HFF-Myc (cell line): ENCODE measurements at places on chromosomes 11 and 22.

DNA sequence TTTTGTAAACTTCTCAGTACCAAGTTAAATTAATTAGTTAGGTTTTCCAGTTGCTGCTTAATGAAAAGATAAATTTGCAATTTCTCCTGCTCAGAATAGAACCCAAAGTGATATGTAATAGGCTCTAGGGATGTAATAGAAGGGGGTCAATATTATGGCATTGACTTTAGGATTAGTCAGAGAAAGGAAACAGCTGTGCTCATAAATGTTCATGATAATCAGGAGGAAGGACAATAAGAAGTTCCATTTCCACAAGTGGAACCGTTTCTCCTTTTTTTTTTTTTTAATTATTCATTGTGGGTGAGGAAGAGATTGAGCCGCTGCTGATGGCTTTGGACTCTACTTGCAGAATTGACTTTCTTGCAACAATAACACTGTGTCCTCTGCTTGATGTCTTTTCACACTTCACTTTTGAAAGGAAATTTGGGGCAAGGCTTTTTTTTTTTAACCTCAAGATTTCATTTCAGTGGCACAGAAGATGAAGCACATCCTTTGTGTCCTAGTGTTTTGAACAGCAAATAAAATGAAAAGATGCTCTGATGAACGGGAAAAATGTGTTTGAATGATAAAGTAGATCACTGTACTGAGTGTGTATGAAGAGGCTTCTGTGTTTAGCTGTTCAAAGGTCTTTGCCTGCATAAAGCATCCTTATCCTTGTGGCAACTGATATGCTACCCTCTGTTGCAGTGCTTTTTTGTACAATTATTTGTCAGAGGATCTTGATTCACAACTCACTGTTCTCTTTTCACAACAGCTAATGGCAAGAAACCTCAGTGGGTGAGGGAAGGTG, 62.4 kb downstream of the GAS2 start:
- no peak for DNase-seq

DNA sequence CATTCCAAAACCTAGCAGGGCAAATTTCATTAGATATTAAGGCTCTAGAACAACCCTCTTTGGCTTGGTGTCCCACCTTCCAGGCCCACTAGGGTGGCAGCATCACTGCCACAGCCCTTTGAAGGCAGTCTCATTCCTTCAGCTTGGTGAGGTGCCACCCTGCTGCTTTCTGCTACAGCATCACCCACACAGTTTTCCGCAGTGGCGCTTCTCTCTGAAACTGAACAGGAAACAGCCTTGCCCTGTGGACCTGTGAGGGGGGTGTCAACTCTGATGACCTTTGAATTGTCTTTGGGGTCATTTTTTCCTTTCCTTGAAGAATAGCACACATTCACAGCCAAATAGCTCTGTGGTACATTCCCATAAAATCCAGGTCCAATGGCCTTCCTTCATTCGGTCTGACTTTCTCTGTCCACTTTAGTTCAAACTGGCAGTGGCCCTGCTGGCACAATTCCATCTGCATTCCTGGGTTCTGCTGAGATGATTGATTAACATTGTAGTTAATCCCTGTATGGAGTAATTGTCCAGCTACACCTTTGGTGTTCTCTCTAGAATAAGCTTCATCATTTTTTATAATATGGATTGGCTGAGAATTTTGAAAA, 251.9 kb upstream of the FAT3 start:
- no peak for DNase-seq

- no peak for DNase-seq
These were observed 78.6 kb upstream of the B3GNT6 start for GRCh38 chr11:76955459-76956114.

DNA sequence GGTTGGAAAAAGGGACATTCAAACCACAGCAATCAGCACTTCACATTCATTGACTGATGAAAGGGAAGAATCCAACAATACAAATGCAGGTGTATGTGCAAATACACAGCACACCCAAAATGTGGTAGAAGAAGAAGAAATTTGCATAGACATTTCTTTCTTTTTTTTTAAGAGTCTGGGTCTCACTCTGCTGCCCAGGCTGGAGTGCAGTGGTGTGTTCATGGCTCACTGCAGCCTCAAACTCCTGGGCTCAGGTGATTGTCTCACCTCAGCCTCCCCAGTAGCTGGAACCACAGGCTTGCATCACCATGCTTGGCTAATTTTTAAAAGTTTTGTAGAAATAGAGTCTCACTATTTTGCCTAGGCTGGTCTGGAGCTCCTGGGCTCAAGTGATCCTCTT, 21.9 kb downstream of the CARS1 start:
- DNase-seq = no peak

DNA sequence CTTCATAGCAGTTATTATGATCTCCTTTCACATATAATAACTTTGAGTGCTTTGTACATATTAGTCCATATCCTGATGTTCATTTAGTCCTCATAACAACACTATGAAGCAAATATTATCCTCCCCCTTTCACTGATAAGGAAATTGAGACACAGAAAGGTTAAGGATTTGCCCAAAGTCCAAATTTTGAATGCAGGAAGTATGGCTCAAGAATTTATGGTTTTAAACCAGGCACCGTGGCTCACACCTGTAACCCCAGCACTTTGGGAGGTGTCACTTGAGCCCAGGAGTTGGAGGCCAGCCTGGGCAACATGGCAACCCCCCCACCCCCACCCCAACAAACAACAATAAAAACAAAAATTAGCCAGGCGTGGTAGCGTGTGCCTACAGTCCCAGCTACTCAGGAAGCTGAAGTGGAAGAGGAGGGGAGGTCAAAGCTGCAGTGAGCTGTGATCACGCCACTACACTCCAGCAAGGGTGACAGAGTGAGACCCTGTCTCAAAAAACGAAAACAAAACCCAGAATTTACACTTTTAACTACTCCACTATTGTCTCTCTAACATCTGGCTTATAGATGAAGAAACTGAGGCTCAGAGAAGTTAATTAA, 8.6 kb downstream of the CCDC34 start:
- no peak for DNase-seq

GRCh38 chr11:70135625-70136059, 57.5 kb downstream of the ANO1 start:
- DNase-seq = no peak

DNA sequence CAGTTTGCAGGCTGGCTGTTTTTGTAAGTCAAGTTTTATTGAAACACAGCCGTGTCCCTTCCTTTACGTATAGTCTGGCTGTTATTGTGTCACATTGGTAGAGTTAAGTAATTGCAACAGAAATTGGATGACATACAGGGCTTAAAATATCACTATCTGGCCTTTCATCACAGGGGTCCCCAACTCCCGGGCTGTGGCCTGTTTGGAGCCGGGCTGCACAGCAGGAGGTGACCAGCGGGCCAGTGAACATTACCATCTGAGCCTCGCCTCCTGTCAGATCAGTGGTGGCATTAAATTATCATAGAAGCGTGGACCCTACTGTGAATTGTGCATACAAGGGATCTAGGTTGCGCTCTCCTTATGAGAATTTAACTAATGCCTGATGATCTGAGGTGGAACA, 31.7 kb downstream of the EXT2 start:
- DNase-seq = no peak

- DNase-seq = no peak
These were observed 18.0 kb downstream of the DERL3 start for GRCh38 chr22:23820748-23821211.

- no peak for DNase-seq
These were observed 743 bp upstream of the RCE1 start for GRCh38 chr11:66842501-66842895.

DNA sequence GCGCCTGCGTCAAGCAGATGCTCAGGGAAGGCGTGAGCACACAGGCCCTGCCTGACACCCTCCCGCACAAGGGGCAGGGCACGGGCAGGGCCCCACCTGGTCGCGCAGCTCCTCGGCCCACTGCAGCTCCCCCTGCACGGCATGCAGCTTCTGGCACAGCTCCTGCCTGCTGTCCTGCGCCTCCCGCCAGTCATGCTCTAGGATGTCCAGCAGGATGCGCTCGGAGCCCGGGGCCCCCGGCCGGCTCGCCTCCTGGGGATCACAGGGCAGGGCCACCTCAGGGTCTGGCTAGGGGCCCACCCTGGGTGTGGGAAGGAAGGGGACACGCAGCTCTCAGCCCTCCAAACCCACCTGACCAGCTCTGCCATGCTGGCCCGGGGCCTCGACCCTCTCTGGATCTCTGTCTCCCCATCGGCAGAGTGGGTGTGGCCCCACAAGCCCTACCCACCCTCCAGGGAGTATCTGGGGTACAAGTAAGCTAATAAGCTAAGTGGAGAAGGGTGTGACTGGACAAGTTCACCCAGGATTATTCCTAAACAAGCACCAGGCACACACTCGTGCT, 10.7 kb downstream of the CARD10 start:
- DNase-seq = no peak

DNA sequence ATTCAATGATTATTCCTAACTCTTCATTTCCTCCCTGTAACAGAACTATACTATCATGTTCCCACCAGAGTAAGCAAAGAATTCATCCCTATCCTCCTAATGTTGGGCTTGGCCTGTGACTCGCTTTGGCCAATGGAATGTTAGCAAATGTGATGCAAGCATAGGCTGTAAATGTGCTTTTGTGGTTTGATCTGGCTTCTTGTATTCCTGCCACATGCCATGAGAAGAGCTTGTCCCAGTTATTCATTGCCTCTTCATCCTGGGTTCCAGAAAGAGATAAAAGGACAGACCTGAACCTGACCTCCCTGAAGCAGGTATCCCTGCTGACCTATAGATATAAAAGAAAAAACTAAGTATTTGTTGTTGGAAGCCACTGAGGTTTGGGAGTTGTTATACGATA, 51.0 kb downstream of the SYTL2 start:
- peak; percentile 66 for DNase-seq

DNA sequence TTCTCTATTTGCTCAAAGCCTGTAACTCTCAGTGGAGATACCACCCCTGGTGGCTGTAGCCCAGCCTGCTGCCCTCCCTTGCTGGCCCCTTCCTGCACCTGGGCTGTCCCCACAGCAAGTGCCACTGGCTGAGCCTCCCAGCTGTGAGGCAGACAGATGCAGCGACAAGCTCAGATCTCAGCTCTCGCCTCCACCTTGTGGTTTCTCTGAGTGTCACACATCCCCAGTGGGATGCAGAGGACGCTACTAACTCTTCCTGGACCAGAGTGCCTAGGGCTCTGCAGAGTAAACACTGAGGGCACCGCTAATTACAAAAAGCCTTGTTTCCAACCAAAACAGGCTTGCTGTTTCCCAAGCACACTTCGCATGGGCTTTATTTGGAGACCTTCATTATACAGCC, 8.9 kb downstream of the YPEL1 start:
- DNase-seq = no peak

DNA sequence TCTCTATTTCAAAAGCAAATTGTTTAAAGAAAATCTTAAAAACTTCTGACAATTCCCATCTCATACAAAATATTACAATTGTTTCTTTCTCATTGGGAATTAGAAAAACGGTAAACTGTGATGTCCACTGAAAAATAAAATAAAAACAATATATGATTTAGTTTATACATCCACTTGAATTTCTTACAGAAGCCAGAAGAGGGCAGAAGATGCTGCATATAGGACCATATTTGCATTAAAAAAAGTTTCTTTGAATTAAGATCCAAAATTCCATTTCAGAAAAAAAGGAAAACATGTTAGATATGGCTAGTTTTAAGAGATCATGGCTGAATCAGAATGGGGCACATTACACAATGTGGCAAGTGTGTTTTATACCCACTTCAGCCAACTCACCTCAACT, 39.3 kb upstream of the LRRC4C start:
- no peak for DNase-seq

GRCh38 chr11:82305123-82305522, 428.5 kb downstream of the FAM181B start:
- DNase-seq = no peak

DNA sequence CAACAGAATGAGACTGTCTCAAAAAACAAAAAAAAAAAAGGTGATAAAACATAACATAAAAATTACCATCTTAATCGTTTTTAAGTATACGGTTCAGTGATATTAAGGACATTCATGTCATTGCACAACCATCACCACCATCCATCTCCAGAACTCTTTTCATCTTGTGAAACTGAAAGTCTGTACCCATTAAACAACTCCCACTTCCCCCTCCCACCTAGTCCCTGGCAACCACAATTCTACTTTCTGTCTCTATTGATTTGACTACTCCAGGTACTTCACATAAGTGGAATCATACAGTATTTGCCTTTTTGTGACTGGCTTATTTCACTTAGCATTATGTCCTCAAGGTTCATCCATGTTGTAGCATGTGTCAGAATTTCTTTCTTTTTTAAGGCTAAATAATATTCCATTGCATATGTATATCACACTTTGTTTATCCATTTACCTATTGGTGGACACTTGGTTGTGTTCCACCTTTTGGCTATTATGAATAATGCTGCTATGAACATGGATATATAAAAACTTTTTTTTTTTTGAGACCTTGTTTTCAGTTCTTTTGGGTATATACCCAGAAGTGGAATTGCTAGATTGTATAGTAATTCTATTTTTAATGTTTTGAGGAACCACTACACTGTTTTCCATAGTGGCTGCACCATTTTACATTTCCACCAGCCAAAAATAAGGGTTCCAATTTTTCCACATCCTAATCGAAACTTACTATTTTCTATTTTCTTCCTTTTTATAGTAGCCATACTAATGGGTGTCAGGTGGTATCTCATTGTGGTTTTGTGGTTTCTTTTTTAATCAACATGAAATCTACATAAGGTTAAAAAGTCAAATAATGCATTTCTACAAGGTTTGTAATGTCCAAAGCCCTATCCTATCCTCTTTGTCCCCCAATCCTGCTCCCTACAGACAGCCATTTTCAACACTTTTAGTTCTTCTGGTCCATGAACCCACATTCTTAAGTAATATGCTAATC, 23.4 kb upstream of the PIK3C2A start:
- DNase-seq = no peak

DNA sequence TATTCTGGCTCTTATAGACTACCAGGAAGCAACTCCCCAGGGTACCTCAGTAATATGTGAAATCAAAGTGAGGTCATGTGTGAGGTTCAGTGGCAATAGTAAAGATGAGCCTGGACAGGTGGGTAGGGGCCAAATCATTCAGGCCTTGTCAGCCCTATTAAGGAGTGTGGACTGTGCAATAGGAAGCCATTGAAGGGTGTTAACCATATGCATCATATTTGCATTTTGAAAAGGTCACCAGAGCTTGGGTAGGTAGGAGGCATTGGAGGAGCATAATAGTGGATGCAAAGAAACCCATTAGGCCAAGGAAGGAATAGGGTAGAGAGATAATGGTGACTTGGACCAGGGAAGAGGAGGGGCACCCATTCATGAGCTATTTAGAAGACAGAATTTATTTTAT, 8.4 kb upstream of the MRPL11 start:
- DNase-seq = no peak

DNA sequence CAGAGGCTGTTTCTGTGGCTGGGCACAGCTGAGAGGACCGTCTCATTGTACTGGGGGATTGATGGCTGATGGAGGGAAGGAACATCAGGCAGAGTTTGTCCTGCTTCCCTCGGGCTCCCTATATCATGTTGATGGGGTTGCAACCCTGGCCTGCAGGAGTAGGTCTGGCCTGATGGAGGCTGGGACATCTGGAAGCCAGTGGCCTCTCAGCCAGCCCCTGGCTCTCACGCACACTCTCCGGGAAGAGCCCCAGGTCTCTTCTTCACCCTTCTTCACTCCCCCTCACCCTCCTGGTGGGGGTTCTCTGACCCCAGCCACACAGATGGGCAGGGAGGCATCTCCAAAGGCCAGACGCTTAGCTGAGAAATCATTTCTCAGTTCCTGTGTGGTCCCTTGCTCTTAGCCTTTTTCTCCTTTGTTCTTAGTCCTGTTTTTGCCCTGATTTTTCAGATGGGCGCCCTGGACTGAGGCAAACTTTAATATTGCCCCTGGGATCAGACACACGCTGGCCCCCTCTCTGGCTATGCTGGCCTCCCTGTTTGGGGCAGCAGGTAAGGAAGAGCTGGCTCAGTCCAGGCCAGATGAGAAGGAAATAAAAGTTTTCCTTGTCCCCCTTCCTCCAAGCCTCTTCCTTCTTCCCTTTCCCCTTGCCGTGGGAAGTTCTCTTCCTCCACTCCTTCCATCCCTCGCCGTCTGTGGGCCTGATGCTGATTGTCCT, 13.9 kb upstream of the ANO1 start:
- DNase-seq = no peak
